ENCODE measurements at places on chromosomes 5 and 9.

DNA sequence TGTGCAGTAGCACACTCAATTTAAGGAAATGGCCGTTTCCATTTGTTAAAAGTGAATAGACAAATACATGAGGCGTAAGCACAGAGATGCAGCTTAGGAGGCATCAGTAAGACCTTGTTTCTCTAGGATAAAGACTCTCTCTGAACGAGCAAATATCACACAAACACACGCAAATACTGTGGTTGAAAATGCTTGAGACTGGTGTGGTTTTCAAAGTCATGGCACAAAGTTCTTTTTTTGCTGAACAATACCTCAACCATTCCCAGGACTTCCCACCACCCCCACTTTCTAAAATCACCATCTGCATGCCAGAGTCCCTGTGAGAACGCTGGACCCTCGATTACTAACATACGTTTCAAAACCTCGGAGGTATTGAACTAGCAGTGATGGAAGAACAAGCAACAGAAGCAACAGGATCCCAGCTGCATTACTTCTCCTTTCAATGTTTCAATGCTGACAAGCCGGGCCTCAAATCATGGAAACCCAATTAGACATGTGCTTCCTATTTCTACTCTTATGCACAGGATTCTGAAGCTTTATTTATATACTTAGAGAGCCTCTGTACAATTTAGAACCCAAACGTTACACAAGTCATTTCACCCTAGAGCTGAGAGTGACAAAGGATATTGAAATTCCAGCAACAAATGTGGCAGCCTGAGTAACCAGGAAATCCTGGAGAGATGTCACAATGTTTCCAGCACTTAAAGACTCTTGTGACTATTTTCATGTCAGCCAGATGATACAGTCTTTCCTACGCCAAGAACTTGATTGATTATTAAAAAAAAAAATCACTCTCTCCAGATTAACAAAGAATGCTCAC, 63.9 kb downstream of the CDC14B start:
- DNase-seq = no peak

- peak; percentile 47 for DNase-seq
Observed at GRCh38 chr9:129287619-129288305, 109.7 kb upstream of the IER5L start.

GRCh38 chr5:92758552-92758951, 822.5 kb downstream of the NR2F1-AS1 start:
- no peak for DNase-seq

GRCh38 chr9:120628207-120628924, 48.4 kb upstream of the CDK5RAP2 start:
- DNase-seq = no peak

GRCh38 chr9:26723486-26723885, 169.1 kb downstream of the CAAP1 start:
- DNase-seq = no peak

- DNase-seq = no peak
Observed at GRCh38 chr9:125521462-125522327, 185.3 kb downstream of the MAPKAP1 start.

DNA sequence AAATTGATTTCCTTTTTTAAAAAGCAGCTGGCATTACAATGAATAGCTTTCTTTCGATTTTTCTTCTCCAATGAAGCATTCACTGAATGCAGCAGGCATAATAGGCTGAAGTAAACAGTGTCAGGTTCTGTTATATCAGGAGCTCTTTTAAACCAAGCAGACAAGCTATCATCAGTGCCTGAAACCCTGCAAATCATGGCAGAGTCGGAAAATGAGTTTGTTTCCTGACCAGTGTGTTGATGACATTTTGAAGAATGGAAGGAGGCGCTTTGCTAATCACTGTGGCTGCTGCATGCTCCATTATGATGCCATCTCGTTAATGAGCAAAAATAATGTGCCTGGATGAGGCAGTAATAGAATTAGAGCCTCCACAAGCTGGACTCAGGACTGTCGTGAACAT, 284.5 kb downstream of the ZNF608 start:
- DNase-seq = peak; percentile 45

GRCh38 chr5:8176101-8176693, 307.2 kb downstream of the MTRR start:
- no peak for DNase-seq

GRCh38 chr5:122170620-122171019, 41.3 kb downstream of the ZNF474 start:
- DNase-seq = no peak

- DNase-seq = no peak
Observed at GRCh38 chr9:114884787-114885452, 45.5 kb downstream of the TNFSF8 start.

- no peak for DNase-seq
Observed at GRCh38 chr9:109440797-109441287, 57.3 kb downstream of the PTPN3 start.

- no peak for DNase-seq
Observed at GRCh38 chr9:24041160-24041690, 215.2 kb upstream of the ELAVL2 start.

DNA sequence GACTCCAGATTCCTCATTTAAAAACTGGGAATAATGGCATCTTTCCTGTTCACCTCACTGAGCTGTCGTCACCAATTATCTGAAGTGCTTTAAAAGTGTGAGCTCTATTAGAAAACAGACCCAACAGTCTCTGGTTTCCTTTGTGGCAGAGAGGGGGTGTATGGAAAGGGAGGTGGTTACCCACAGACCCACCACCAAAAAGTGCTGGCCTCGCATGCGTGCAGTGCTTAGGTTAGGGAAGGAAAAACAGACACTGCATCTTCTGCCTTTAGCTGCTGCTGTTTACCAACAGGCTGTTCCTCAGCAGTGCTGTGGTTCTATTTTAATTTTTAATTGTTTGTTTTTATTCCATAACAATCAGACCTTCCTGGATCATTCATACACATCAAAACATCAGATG, 249.6 kb downstream of the PIK3R1 start:
- no peak for DNase-seq

DNA sequence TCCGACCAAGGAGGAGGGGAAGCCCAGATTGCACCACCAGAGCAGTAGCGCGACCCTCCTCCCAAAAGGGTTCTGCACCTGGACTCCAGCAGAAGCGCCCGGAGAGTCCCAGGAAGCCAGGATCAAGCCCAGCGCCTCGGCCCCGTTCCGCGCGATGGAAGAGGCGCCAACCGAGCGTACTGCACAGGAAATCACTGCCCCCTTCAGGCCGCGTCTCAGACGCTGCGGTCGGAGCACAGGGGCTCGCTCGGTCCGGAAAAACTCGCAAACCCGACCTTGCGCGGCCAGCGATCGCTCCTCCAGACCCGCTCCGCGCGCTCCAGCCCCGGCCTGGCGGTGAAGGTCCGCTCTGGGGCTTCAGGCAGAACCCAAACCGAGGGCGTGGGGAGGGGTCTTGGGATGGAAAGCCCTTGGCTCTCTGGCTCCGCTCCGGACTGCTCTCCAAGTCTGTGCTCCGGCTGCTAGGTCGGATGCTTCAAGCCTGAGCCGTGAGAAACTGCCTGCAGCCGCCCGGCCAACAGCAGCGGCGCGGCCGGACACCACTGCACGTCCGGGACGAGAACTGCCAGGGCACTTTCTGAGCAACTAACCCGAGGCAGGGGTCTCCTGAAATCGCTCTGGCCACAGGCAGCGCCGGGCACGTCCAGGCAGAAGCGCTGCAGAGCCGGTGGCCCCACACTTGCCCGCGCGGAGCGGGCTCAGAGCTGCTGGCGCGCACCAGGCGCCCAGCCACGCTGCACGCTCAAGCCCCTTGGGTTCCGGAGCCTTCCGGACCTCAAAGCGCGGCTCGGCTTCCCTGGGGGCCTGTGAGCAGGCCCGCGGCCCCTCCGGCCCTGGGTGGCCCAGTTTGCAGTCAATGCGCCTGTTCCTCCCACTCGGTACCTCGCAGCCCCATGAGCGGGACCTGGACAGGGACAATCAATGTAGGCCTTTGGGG, 1.3 kb downstream of the GABBR2 start:
- no peak for DNase-seq

DNA sequence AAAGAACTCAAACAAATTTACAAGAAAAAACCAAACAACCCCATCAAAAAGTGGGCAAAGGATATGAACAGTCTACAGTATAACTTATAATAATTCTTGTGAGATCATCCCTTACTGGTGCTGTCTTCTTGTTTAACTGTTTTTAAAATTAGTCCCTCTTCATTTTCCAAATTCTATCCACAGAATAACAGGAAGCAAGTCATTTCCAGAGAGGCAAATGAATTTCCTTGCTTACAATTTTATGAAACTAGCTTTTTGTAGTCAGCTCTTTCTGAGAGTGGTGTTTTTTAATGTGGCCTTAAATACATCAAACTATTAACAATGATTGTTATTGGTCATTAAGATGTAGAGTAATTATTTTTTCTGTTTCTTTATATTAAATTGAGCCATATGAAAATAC, 40.6 kb downstream of the FAM174A start:
- no peak for DNase-seq

- no peak for DNase-seq
Observed at GRCh38 chr5:21452449-21452848, 1400.7 kb downstream of the CDH12 start.

DNA sequence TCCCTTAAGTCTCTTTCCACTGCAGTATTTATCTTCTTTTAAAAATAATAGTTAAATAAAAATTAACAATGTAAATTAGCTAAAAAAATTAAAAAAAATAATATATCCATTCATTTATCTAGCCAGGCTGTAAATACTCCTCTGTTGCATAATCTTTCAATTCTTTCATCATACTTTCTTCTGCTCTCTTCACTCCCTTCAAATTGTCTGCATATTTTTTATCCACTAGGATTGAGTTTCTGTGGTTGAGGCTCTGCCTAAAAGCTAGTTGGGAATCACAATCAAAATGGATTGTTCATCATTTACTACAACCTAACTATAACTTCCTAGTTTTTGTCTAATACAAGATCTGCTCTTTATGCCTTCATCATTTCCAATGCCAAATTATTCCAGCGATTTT, 182.2 kb downstream of the PDE4D start:
- DNase-seq = no peak

DNA sequence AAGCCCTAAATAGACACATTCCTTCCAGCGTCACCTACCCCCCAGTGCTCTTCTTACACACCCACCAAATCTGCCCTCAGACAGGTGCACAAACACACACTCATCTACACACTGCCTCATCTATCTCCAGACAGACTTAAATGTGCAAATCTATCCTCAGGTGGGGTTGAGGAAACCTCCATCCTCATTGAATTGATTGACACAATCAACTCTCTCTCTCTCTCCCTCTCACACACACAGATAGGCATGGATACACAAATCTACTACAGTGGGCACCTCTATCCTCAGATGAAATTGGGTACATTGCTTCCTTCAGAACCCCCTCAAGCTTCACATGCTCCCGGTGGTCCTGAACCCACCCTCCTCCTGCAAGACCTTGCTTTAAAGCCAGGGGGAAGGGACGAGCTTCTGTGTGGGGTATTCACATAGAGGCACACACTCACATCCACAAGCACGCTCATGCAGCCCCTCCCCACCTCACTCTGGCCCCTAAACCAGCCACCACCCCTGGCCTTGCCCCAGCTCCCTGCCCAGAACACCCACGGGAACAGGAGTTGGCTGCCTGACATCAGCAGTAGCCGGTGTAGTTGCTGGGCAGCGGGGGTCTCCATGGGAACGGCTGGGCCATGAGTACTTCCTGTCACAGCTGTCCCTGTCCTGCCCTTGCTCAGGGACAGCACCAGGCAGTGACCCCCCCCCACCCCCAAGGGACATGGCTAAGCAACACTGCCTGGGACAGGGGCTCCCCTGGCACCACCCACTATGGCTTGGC, 22.8 kb downstream of the PCDH1 start:
- DNase-seq = no peak

DNA sequence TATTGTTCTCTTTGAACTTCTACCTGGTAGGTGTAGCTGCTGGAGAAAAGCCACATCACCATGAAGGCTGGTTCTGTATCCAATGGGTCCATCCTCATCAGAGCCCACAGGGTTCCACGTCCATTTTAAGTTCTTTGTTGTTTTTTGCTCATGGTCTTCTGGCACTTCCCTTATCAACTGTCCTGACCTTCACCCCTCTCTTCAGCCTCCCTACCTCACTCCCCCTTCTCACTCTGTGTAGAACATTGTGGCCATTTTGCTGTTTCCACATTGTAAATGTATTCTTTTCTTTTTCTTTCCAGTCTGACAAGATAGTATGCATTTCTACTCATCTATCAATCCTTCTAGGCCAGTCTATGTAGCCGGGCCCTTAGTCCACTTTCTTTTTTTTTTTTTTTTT, 44.3 kb upstream of the F2RL2 start:
- no peak for DNase-seq

DNA sequence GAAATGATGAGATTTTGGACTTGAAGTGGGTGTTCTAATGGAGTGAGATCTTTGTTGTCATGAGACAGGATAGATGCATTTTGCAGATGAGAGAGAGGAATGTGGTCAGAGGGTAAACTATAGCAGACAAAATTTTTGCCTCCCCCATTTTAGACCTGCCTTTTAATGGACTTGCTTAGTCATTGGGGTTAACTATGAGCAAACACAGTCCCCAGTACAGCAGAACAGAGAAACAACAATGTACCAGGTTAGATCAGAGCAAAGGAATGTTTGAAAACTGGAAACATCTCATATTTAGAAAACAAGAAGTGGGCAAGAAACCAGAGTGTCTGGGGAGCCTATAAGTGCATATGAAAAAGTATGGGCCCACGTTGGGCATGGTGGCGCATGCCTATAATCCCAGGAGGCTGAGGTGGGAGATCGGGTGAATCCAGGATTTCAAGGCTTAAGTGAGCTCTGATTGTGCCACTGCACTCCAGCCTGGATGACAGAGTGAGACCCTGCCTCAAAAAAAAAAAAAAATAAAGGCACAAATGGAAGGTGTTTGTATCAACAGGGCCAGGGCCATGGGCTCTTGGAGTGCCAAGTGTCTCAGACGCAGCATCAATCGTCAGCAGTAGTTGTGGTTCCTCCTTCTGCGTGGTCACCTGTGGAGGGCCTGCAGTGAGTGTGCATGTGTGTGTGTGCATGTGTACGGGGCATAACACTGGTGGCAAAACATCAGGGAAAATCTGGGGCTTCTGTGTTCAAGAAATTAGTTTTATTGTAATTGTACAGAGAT, 214.4 kb upstream of the S1PR3 start:
- no peak for DNase-seq

GRCh38 chr9:122164286-122164685, 4.6 kb downstream of the MORN5 start:
- no peak for DNase-seq

GRCh38 chr5:79111387-79111959, at the start of gene BHMT:
Gene BHMT (plus strand): TSS chr5:79111809. CDS start chr5:79111886, 77 bp downstream.
- DNase-seq = no peak
